AML-193 (cell line): ENCODE measurements at places on chromosomes 3 and 15.

GRCh38 chr15:78630886-78631633 is 9.9 kb downstream of the CHRNB4 start:
- DNase-seq, result no peak

DNA sequence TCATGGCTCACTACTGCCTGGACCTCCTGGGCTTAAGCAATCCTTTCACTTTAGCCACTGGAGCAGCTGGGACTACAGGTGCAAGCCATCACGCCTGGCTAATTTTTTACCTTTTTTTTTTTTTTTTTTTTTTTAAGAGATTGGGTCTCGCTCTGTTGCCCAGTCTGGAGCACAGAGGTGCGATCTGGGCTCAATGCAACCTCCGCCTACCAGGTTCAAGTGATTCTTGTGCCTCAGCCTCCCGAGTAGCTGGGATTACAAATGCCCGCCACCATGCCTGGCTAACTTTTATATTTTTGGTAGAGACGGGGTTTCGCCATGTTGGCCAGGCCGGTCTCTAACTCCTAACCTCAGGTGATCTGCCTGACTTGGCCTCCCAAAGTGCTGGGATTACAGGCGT is 50.7 kb upstream of the MELTF start:
- no peak for DNase-seq

- DNase-seq, result no peak
These were observed 270.3 kb upstream of the RORA start for GRCh38 chr15:61499376-61499775.

DNA sequence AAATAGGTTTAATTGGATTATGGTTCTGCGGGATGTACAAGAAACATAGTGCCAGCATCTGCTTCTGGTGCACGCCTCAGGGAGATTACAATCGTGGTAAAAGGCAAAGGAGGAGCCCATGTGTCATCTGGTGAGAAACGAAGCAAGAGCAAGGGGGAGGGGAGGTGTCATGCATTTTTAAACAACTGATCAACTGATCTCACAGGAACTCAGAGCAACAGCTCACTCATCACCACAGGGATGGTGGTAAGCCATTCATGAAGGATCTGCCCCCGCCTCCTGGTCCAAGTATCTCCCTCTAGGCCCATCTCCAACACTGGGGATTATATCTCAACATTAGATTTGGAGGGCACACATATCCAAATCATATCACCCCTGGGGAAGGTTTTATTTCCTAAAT is 42.1 kb upstream of the FGF7 start:
- no peak for DNase-seq

DNA sequence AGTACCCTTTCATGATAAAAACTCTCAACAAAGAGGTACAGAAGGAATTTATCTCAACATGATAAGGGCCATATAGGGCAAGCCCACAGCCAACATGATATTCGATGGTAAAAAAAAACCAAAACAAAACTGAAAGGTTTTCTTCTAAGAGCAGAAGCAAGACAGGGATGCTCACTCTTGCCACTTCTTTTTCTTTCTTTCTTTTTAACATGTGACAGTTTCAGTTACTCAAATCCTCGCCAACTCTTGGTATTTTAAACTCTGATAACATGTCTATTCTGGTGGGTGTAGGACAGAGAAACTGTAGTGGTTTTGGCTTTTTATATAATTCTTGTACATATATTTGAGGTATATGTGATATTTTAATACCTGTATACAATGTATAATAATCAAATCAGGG is 74.0 kb upstream of the NMNAT3 start:
- no peak for DNase-seq

GRCh38 chr3:25834346-25834745 is 44.5 kb downstream of the OXSM start:
- no peak for DNase-seq

DNA sequence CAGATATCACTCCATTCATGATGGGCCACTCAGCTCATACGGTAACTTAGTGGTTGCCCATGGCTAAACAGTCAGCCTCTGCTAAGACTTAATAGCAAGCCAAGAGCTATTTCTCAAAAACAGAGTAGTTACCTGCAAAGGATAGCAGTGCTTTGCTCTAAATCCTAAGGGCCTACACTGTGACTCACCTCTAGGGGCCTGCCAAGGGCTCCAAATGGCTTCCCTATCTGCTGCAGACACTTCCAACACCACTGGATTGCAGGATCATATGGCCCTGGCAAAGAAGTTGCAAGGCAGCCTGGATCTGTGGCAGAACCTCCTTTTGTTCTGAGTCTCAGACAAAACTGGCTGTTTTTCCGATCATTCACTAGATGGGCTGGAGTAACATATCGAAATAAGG is 17.8 kb downstream of the CGGBP1 start:
- DNase-seq, result no peak

DNA sequence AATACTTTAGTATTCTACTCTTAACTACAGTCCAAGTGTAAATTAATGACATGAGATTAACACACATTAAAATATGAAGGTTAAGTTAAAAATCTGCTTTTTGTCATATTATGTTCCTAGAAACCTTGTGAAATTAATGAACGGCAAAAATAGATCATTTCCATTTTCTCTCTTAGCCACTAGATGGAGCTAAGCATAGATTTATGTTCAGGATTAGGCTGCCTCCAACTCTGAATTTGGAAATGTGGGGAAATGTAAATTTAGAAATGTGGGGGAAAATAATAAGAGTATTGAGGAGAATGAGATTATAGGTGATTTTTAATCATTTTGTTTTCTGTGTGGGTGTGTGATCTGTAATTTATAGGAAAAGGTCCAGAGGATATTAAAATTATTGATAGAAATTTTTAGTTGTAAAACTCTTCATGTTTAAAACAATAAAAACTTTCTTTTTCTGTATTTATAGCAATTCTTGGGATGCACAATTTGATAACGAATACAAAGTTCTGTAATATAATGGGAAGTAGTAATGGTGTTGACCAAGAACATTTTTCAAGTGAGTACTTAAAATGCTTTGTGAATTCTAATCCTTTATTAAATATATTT is 59.2 kb downstream of the TMOD3 start:
- DNase-seq, result peak; percentile 40

DNA sequence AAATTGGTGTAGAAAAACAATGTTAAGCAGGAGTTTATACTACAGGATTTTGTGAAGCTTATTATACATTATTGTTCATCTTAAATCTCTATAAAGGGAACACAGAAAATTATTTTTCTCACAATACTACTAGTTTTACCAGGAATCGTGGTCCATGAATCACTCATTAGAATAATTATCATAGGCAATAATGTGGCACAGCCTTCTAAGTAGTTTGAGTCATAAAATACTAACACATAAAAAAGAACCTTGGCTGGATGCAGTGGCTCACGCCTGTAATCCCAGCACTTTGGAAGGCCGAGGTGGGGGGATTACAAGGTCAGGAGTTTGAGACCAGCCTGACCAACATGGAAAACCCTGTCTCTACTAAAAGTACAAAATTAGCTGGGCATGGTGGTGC is 393.1 kb upstream of the ZNF717 start:
- no peak for DNase-seq

DNA sequence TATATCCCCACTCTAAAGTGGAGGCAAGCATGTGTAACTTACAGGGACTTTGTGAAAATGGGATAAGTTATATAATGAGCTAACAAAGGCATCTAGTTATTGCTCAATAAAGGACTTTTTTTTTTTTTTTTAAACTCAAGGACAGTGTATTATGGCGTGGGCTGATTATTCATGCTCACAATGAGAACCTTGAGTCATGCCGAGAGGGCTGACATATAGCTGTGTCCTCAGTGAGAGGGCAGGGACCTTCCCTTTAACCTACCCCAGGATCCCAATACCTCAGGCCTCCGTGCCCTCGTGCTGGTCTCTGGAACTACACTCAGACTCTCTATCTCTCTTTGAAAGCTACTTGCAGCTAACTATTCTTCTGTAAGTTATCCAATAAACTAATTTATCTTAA is 319.9 kb upstream of the ICE2 start:
- DNase-seq, result no peak

DNA sequence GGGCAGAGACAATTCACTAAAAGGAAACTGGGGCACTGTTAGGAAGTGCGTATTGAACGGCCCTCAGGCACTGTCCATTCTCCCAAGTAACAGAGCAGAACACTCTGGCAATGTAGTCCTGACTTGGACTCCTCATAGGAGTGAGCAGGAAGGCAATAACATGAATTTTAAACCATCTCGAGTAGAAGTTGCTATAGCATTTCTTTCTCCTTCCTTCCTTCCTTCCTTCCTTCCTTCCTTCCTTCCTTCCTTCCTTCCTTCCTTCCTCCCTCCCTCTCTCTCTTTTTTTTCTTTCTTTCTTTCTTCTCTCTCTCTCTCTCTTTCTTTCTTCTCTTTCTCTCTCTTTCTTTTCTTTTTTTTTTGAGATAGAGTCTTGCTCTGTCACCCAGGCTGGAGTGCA is 46.4 kb upstream of the TRA2B start:
- DNase-seq, result no peak

DNA sequence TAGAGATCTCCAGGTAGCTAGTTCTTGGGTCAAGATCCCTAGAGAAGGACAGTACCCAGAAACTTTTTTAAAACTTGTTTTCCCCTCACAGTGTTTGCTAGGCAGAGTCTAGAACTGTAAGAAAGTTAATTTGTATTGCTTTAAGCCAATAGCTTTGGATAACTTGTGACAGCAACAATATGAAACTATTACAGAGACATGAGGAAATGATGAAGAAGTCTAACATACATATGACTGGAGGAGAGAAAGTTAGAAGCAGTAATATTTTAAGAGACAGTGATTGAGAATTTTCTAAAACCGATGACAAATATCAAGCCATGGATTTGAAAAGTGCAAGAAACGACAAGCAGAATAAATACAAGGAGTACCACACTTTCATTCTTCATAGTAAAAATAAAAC is 10.0 kb downstream of the HMG20A start:
- DNase-seq, result no peak

GRCh38 chr3:148974726-148975125 is 16.6 kb upstream of the GYG1 start:
- no peak for DNase-seq

DNA sequence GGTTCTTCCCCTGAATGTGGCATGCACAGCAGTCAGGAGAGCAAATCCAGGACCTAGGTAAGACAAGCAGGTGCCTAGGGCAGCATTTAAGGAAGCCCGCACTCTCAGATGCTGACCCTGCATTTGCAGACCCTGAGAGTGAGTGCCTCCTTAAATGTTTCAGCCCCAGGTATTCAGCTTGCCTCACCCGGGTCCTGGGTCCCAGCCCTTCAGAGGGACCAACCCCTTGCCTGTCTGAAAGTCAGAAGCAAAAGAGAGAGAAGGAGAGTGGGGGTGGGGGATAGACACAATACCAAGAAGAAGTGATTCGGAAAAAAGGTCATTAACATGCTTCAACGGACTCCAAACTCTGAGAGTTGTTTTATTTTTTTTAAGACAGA is 75.0 kb downstream of the MEGF11 start:
- DNase-seq, result no peak

- no peak for DNase-seq
These were observed 169.0 kb downstream of the GHSR start for GRCh38 chr3:172279191-172279640.

GRCh38 chr3:65633018-65633638 is 405.6 kb downstream of the MAGI1 start:
- no peak for DNase-seq

DNA sequence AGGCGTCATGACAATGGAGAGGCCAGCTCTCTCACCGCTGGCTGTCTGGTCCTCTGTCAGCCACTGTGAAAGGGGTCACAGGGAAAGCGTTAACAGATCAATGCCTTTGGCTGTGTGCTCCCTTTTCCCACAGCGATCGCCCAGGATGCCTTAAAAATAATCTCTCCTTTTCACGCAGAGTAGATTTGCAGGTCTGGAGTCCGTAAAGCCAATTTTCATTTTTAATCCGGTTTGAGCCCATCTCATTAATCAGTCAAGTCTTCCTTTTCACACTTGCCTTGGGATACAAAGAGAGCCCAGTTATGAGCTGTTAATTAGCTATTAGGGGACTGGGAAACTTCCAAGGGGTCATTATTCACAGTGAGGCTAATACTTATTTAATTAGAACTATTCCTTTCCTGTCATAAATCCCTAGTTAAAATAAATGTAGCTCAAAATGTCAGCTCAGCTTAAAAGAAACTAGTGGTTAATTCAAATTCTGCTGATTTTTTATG is 104.3 kb upstream of the RASGRP1 start:
- no peak for DNase-seq

DNA sequence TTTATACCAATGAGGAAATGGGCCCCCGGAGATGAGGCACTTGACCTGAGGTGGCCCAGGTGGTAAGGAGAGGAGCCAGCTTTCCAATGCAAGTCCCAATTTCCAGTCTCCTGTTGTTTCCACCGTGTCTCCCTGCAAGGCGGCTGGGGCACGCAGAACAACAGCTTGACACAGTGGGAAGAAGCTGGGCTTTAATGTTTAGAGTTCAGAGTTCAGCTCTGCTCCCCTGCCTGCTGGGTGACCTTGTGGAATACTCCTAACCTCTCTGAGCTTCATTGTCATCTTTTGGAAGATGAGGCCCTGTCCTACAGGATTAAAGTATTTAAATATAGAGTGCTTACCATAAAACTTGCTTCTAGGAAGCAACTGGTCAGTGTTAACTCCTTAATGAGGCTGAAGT is 80.3 kb downstream of the SMAD3 start:
- no peak for DNase-seq

GRCh38 chr3:174268061-174268460 is 591.1 kb upstream of the NAALADL2 start:
- DNase-seq, result no peak

- DNase-seq, result no peak
These were observed 1.7 kb downstream of the EPB42 start for GRCh38 chr15:43218908-43219706.

- DNase-seq, result no peak
These were observed 411.6 kb upstream of the BCHE start for GRCh38 chr3:166248784-166249183.

DNA sequence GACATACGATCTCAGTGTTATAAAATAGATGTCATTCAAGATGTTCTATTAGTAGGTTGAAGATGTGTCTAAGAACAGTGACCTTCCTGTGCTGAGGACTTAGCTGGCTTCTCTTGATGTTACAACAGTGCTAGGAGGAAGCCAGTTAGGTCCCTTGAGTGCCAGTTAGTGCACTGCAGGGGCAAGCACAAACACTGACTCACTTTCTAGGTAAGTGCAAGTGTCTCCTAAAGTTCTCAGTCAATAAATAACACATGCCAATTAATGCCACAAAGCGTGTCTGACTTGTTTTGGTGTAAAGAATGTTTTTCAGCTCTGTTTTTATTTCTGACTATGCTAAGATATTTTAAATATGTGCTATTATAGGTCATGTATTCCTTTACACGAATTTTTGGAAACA is 211.8 kb downstream of the NAALADL2 start:
- DNase-seq, result no peak

DNA sequence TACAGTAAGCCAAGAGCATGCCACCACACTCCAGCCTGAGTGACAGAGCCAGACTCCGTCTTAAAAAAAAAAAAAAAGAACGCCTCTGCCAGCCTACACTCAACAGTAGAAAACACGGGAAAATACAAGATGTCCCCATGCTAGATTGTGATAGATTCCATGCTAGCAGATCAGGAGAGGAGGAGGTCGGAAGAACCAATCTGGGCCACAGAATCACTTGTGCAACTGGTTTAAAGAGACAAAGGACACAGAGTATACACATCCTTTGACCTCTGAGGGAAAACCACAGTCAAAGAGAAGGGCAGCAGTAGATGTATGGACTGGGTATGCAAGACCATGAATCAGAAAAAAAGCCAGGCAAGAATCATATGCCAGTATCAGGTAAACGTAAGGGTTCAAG is 15.9 kb downstream of the TBL1XR1 start:
- DNase-seq, result no peak

- no peak for DNase-seq
These were observed 23.5 kb downstream of the MITF start for GRCh38 chr3:69762768-69763229.
